Breast epithelium (tissue), 4 donors: ENCODE measurements at places on chromosomes 5 and 9.
A peak's percentile ranks its signal among the peaks of the same experiment; 100 is the strongest.

- no peak for DNase-seq
These were observed 1127.5 kb downstream of the TAF11L14 start for GRCh38 chr5:18761801-18762200.

DNA sequence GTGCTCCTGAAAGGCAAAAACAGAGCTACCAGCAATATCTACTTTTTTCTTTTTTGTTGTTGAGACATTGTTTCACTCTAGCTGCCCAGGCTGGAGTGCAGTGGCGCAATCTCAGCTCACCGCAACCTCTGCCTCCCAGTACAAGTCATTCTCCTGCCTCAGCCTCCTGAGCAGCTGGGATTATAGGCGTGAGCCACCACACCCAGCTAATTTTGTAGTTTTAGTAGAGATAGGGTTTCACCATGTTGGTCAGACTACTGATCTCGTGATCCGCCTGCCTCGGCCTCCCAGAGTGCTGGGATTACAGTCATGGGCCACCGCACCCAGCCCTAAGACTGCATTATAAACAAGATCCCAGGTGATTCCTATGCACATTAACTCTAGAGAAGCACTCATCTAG is 17.0 kb downstream of the PLPP1 start:
- DNase-seq: no peak

- no peak for DNase-seq
These were observed 1238.0 kb upstream of the NUDT12 start for GRCh38 chr5:104800440-104801048.

DNA sequence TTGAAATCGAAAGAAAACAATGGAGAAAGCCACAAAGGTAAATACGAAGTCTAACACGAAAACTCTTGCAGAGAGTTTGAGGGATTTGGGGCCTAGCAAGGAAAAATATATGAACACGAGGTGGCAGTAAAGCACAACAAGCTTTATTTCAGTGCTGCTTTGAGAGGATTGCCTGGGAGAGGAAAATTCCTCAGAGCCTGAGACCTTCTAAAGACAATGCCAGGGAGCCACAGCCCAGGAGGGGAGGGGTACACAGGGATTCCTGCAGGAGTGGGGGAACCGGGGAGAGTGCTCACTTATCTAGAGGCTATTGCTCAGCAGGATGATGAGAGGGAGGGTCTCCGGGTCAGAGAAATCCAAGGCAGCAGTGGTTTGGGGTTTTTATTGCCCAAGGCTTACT is 134.9 kb upstream of the ADCY2 start:
- no peak for DNase-seq

- no peak for DNase-seq
These were observed 343.4 kb downstream of the DNAH5 start for GRCh38 chr5:13601112-13601511.

- DNase-seq: no peak
These were observed 20.0 kb upstream of the SLC25A51 start for GRCh38 chr9:37923796-37924427.

GRCh38 chr5:147073098-147073497 is 161.7 kb upstream of the STK32A start:
- DNase-seq: no peak

DNA sequence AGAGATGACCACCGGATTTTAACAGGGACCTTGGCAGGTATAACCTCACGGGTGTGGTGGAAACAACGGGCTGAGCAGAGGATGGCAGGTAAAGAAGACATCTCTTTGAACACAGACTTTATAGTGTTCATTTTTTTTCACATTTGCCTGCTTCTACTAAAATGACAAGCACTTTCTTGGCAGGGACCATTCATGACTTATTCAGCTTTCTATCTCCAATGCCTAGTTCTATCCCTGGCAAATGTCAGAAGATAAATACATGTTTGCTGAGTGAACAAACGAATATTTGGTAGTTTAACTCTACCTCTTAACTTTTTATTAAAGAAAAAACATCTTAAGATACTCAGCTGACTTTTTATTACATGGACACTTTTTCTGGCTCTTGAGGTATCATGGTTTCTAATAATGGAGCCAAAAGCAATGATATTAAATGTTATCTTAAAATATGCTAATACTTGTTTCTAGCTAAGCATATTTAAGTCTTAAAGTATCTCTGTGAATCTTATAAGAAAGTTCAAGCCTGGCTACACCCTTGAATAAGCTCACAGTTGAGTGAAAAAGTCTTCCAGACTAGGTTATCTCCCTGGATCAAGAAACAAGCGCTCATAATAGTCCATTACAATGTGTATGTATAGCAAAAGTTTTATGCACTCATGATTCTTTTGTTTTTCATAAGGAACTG is 8.5 kb downstream of the ELL2 start:
- no peak for DNase-seq

DNA sequence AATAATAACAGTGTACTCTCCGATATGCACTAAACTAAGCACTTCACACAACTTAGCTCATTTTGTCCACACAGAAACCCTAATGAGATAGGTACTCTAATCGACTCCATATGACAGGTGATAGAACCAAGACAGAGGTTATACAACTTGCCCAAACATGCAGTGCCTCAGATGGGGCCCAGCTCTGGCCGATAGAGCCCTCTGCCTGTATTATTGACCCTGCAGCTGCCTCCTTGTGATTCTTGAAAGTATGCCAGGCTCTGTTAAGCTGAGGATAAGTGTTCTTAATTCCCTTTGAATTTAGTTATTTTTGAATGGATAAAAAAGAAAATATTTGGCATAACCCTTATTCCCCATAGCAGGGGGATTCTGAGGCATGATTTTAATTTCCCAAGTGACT is 78.5 kb downstream of the HMHB1 start:
- DNase-seq: no peak

GRCh38 chr5:62794456-62794855 is 215.8 kb downstream of the LRRC70 start:
- no peak for DNase-seq

- no peak for DNase-seq
These were observed 24.1 kb downstream of the S1PR3 start for GRCh38 chr9:89015336-89015735.

DNA sequence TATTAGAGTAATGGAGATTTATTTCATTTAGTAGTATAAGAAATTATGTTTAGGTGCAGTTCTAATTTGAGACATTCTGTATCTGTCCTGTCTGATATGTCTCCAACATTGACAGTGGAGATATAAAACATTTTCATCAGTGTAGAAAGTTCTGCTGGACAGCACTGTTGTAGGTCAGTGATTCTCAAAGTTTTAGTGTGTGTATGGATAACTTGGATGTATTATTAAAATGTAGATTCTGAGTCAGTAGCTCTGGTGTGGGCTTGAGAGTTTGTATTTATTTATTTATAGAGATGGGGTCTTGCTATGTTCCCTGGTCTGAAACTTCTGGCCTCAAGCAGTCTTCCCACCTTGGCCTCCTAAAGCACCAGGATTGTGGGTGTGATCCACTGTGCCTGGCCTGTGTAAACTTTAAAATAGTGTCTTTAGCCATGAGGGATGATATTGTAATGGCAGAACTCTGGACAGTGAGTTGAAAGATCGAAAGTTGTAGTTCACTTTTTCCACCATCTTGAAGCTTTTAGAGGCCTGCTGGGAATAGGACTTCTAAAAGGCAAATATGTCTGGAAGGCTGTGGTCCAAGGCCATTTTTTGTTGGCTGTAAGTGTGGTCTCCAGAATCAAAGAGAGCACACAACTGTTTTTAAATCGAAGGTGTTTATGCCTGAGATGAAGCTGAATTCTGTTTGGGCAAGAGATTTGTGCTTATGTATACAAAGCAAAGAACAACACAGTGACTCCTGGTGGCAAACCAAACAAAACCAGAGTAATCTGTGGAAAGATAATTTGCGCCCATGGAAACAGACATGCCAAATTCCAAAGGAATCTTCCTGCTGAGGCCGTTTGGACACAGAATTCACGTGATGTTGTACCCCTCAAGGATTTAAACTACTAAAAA is 12.4 kb downstream of the UBAP1 start:
- no peak for DNase-seq

DNA sequence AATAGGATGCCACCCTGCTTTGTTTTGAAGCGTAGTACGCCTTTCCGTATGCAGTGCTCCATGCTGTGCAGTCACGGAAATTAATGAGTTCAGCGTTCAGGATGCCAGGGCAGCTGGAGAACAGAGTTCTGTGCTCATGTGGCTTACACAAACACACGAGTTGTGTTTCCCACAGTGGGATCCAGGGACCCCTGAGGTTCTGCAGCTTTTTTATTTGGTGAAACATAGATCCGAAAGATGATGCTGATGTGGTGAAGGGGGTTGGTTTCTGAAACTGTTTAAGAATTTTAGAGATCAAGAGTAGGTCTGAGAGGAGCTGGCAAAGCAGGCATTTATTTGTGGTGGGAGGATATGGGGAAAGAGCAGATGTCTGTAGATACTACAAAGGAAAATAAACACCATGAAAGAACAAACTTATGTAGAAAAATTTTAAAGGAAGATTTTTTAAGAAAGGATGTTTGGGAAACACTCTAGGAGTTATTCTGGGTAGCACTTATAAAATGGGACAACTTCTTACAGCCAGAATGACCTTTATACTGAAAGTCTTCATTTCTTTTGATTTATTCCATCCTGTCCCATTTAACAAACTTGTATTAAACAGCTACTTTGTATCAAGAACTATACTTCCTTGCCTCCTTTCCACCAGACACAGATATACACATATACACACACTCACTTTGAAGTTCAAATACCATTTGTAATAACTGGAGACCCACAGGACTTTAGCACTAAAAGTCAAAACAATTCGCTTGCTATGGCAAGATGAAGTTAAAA is 52.7 kb downstream of the ITGA1 start:
- no peak for DNase-seq

DNA sequence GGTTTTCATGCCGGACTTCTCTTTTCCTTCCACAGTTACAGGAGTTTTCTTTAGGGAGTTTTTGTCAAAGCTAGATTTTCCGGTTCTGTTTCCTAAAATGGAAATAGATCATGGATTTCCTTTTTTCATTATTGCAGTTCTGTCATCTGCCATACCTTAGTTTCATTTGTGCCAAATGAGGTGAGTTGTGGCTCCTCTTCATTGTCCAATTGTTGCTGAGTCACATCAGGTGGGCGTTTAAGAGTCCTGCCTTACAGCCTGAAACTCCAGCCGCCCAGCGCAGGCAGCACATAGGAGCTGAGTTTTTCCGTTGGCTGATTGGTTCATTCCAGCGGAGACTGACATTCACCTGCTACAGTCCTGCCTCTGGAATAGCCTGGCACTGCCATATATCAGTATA is 14.1 kb downstream of the SLC25A25 start:
- peak; percentile 71 for DNase-seq

DNA sequence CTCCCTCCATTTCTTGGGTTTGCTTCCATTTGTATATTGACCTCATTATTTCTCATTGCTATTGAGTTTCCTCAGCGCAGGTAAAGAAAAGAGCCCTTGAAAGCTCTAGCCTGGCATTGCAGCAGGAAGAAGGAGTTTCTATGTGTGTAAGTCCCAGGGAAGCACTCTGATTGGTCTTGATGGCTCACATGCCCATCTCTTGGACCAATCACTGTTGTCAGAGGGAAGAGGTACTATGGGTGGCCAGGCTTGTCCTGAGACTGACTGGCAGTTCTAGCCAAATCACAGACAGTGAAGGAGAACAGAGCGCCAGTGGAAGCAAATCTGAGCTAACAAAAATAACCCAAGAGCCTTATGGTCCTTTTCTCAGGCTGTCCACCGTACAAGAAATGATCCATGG is 219.0 kb downstream of the PAX5 start:
- DNase-seq: no peak

- no peak for DNase-seq
These were observed 261.8 kb downstream of the ASTN2 start for GRCh38 chr9:117153021-117153420.

DNA sequence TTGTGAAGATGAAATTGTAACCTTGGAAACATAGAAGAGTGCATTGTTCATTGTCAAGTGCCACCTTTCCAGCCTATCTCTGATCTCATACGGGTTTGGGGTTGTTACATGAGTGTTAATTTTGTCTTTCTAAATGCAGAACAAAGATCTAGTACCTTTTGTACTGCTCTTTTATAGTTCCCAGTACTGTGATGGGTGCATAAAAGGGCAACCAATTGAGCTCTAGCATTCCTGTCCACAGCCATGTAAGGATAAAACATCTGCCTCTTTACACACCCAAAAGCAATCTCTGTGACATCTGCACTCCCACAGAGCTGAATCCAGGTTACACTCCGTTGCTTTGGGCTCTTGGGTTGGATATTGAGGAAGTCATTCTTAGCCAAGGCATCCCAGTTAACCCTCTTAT is 255.2 kb downstream of the SGCD start:
- DNase-seq: no peak

DNA sequence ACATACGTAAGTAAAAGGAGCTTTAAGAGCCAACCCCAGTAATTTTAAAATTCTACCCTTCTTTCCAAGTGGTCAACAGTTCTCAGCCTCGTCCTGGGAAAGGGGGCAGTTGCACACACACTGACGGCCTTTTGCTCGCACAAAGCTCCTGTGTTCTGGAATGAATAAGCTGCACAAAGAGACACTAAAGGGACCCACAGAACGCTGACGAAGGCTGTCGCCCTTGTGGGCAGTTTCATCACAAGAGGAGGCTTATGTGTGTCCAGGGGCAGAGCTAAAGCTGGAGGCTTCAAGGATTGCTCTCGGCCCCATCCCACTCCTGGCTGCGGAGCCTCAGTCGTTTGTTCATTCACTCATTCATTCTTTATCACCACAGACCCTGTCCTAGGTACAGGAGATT is 67.0 kb upstream of the NEK6 start:
- DNase-seq: no peak

- no peak for DNase-seq
These were observed 120.2 kb upstream of the RASA1 start for GRCh38 chr5:87147441-87147840.

DNA sequence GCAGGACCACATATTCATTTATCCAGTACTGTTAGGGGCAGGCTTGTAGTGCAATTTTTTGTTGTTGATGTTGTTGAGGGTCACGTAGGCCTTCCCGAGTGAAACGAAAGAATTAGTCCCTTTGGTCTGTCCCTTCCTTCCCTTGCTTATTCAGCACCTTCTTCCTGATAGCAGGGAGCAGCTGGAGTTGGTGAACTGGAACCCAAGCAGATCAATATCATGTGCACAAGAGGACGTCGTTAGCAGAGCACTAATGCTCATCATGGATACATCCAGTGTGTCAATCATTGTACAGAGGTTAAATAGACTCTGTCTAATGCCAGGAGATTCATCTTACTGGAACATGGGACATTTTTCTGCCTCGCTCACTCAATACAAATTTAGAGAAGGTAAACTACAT is 33.0 kb upstream of the MAP1B start:
- DNase-seq: no peak

- DNase-seq: no peak
These were observed 1.8 kb upstream of the BHMT start for GRCh38 chr5:79109527-79110492.

GRCh38 chr5:179314606-179315355 is 30.5 kb downstream of the ADAMTS2 start:
- no peak for DNase-seq

- DNase-seq: no peak
These were observed 62.3 kb downstream of the FOXI1 start for GRCh38 chr5:170168002-170168401.

GRCh38 chr5:44795496-44795895 is 13.3 kb upstream of the MRPS30 start:
- DNase-seq: no peak
